ENCODE measurements at places on chromosomes 6 and 20.

GRCh38 chr20:59403261-59403961 is 103.0 kb downstream of the EDN3 start:
- DNase-seq = no peak

DNA sequence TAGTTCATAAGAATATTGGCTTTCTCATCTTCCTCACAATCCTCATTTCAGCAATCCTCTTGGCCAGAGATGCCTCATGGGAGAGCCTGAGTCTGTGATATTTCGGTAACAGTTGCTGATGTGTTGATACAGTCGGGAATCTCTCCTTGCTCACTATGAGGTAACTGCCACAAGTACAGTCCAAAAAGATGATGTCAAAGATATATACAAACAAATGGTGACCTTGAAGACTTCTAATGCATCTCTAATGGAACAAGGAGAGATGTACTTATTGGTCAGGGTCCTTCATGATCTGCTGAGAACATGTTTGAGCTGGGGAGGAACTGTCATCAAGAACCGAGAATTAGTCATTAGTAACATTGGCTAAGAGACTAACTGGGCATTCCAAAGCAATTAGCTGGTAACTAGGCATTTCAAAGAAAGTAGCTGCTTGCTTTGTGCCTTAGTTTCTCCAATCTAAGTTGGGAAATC is 56.1 kb downstream of the FILIP1 start:
- peak; percentile 80 for DNase-seq

DNA sequence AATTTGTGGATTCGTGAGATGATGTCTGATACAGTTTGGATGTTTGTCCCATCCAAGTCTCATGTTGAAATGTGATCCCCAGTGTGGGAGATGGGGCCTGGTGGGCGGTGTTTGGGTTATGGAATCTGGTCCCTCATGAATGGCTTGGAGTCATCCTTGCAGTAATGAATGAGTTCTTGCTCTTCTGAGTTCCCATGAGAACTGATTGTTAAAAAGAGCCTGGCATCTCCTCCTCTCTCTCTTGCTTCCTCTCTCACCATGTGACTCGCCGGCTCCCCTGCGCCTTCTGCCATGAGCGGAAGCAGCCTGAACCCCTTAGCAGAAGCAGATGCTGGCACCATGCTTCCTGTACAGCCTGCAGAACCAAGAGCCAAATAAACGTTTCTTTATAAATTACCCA is 30.5 kb upstream of the RPP40 start:
- DNase-seq = no peak

- DNase-seq = no peak
These were observed 11.9 kb upstream of the CNR1 start for GRCh38 chr6:88177961-88178464.

GRCh38 chr20:64106981-64107735 is at the start of gene NPBWR2:
TSS of gene NPBWR2 (minus strand) at chr20:64107565. CDS start at chr20:64106831, 734 bp downstream.
- DNase-seq = no peak

GRCh38 chr6:44109212-44109611 is 18.0 kb downstream of the MRPL14 start:
- DNase-seq = no peak

GRCh38 chr6:31575335-31575901 is at the start of gene TNF:
TSS of gene TNF (plus strand) at chr6:31575565. CDS start at chr6:31575742, 177 bp downstream.
- no peak for DNase-seq

Measured in IMR-90 (cell line).